ENCODE measurements at places on chromosomes 1 and 21.

- DNase-seq, result no peak
Measured at GRCh38 chr21:34671891-34672290, 3.1 kb downstream of the CLIC6 start.

DNA sequence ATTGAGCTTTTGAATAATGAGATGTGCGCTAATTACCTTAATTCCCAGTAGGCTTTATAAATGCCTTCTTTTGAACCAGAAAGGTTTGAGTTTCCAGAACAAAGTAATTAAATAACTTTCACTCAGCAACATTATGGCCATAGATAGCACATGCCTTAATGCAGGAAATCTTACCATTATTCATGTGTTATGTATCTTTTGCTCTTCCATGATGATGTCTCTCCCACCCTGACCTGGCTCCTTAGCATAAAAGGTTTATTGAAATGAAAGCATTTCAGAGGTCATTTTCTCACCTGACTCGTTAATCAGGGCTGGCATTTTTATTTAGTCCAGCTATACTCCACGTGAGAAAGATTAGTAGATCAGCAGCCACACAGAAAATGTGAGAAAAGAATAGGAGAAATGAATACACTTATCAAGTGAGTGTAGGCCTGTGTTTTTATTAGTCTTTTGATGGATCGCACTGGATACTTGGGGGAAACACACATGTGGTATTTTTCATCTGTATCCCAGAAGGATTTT lies 180.2 kb downstream of the ATP6V1G3 start:
- no peak for DNase-seq

- DNase-seq, result no peak
Measured at GRCh38 chr1:55478742-55479141, 263.6 kb upstream of the USP24 start.

DNA sequence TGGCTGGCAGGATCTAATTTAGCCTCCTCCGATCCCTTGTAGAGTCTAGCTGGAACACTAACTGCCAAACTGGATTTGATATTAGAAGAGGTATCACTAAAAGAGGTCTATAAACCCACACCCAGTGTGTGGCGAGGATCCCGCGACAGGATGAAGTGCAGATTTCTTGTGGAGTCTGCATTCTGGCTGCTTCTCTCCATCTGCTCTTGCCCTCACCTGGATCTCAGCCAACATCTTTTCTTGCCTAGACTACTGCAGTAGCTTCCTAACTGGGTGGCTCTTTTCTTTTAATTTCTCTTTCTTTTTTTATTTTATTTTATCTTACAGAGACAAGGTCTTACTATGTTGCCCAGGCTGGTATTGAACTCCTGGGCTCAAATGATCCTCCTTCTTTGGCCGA lies 48.9 kb upstream of the CAPZB start:
- no peak for DNase-seq

GRCh38 chr1:96973605-96974004 lies 252.0 kb downstream of the PTBP2 start:
- no peak for DNase-seq

Data from T-cell (primary cell).